ENCODE measurements at places on chromosomes 3 and 15.
A peak's percentile ranks its signal among the peaks of the same experiment; 100 is the strongest.

- no peak for DNase-seq
Observed at GRCh38 chr3:125605756-125606155, 10.5 kb upstream of the OSBPL11 start.

DNA sequence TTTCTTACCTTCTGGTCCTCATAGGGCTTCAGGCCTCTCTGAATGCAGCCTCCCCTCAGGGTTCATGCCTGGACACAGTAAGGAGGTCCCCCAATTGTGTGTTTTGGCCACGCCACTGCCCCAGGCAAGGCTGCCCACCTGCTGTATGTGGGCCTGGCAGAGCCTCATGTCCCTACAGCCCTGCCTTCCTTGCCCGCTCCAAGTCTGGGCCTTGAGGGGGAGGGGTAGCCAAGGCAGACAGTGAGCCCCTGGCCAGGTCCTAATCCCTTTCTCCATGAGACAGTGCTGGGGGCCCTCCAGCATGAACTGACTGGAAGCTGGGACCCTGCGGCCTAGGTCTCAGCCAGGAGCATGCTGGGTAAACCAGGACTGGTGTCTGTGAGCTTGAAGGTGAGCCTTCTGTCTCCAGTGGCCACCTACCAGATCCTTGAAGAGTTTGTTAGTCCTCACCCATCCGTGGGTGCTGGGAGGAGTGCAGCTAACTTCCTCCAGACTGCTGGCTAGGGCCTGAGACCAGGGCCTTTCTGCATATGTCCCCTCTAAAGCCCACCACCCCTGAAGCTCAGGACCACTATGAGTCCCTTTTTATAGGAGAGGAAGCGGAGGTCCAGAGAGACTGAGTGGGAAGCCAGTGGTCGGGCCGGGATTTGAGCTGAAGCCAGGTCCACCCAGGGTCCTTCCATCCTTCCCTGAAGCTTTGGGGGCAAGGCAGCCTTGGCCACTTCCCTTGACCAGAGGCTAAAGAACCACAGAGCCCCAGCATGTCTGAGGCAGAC lies 8.7 kb downstream of the ZBTB47 start:
- DNase-seq, result no peak

- no peak for DNase-seq
Observed at GRCh38 chr3:165070682-165071081, 7.6 kb downstream of the SI start.

DNA sequence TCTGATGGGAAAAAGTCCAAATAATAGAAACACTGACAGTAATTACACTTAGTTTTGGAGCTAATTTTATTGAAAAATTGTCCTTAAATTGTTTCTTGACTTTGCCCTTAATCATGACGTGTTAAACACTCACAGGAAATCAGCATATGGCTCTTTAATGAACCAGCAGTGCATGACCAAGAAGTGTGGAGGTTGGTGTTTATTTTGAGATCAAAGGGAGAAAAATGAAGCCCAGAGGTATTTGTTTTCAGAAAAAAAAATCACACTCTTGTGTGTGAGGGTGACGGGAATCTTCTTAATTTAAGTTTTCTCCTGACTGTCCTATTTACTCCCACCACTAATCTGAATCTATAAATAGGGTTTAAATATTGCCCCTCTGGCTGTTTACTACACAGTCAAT lies 28.8 kb upstream of the SYNM start:
- no peak for DNase-seq

- DNase-seq, result no peak
Observed at GRCh38 chr3:174414902-174415301, 444.2 kb upstream of the NAALADL2 start.

DNA sequence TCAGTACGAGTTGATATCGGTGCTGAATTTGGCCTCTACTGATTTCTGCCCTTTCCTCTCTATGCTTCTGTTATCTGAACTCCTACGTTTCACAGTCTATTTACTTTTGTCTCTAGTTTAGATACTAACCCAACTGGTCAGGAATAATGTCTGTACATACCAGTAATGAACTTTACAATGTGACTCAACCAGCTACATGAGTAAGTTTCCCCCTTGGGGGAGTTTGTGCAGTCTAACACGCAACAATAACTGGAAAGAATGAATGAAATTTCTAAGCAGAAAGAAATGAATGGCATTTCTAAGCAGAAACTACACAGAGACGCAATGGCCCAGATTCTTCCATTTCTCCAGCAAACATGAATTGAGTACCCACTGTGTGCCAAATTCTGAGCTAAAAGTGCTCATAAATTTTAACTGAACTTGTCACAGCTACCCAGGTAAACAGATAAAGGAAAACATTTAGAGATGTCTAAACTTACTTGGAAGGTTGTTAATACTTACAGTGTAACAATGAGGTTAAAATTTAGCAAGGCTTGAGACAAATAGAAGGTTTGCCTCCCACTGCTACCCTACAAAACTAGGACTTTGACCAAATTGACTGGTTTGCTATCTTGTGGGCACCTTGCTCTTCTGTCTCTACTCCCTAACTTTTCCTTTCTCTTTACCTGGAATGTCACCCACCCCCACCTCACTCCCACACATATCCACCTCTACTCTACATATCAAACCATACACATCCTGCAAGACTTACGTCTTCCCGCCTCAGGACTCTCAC lies 11.6 kb downstream of the UPK1B start:
- DNase-seq, result no peak

GRCh38 chr3:121997372-121997771 lies 24.7 kb downstream of the ILDR1 start:
- DNase-seq, result no peak

- DNase-seq, result peak; percentile 13
Observed at GRCh38 chr3:167051421-167051820, 328.7 kb downstream of the ZBBX start.

- DNase-seq, result no peak
Observed at GRCh38 chr3:133570937-133571320, 2.6 kb upstream of the CDV3 start.

- DNase-seq, result peak; percentile 22
Observed at GRCh38 chr3:53159156-53160060, 1.6 kb upstream of the PRKCD start.

GRCh38 chr15:81308260-81308659 lies 15.7 kb downstream of the STARD5 start:
- DNase-seq, result no peak

DNA sequence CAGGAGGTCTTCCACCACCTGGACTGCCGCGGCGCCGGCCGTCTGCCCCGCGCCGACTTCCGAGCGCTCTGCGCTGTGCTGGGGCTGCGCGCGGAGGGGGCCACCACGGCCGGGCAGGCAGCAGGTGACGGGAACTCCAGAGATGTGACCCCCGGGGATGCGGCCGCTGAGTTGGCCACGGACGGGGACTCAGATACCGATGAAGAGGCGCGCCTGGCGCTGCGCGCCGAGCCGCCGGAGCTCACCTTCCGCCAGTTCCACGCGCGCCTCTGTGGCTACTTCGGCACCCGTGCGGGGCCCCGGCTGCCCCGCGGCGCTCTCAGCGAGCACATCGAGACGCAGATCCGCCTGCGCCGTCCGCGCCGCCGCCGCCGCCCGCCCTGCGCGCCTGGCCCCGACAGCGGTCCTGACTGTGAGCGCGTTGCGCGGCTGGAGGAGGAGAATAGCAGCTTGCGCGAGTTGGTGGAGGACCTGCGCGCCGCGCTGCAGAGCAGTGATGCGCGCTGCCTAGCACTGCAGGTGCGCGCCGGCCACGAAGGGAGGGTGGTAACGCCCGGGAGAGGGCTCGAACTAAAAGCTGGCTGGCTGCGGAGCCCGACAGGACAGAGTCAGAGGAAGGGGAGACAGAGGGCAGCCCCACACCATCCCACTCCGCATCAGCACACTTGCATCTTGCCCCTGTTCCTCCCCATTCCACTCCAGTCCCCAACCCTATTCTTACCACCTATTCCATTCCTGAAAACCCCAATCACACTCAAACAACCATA lies 885 bp downstream of the EFCC1 start:
- DNase-seq, result no peak

DNA sequence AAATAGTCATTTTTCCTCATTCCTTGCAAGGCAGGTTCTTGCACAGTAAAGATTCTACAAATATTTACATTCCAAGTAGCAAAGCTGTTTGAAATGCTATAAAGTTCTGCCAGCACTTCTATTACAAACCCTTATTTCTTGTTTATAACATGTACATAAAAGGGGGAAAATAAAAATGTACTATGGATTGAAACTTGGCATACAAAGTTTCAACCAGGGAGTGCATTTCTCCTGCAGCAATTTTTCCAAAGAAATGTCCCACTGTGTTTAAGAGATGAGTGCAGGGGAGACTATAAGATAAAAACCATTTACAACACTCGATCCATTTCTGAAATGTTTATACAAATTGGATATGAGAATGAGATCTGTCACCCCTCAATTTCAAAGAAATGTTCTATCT lies 3.3 kb downstream of the CNTN3 start:
- DNase-seq, result no peak

- no peak for DNase-seq
Observed at GRCh38 chr3:38730281-38730680, 80.8 kb upstream of the SCN5A start.

DNA sequence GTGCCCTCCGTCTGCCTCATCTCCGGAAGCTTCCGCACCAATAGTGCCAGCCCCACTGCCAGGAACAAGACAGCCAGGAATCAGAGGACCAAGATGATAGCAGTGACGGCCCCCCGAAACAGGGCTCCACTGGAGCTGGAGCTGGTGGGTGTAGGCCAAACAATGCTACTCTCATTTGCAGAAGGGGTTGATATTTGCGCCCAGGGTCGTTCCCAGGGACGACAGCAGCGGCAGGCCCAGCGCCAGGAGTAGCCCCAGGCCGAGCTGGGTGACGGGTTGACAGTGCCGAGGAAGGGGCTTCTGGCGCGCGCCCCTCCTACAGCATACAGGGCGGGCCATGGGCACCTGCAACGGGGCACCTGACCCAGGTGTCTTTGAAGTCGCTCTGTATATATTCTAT lies 301.4 kb downstream of the CNTN6 start:
- no peak for DNase-seq

DNA sequence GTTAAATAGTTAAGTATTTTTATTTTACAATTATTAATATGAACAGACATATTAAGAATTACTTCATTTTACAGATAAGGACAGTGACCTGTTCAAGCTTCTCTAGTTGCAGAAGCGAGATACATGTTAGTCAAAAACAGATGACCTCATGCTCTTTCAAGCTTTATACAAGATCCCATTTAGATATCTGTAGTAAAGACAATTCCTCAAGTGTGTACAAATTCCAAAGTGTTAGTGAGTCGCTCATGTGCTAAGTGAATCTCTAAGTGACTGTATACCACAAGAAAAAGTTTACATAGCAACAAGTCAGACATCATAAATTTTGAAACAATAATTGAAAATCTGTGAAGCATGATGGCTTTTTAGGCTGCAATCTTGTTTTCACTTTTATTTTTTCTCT lies 293.8 kb downstream of the ROBO1 start:
- DNase-seq, result no peak

- DNase-seq, result no peak
Observed at GRCh38 chr3:463252-464192, 267.0 kb downstream of the CHL1 start.

GRCh38 chr3:62805580-62806277 lies 69.5 kb downstream of the CADPS start:
- DNase-seq, result no peak

DNA sequence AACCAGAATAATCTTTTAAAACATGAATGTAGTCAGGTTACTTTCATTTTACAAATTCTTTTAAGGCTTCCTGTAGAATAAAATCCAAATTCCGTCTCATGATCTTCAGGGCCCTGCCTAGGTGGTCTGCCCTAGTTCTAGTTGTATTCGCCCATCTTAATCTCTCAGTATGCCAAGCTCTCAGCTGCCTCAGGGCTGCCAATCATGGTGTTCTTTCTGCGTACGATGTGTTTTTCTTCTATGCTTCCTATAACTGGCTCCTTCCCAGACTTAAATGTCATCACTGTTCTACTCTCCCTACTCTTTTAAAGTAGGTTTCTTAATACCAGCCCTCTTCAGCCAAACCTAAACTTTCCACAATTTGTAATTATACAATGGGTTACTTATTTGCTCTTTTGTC lies 107.4 kb downstream of the GREM1 start:
- DNase-seq, result no peak

DNA sequence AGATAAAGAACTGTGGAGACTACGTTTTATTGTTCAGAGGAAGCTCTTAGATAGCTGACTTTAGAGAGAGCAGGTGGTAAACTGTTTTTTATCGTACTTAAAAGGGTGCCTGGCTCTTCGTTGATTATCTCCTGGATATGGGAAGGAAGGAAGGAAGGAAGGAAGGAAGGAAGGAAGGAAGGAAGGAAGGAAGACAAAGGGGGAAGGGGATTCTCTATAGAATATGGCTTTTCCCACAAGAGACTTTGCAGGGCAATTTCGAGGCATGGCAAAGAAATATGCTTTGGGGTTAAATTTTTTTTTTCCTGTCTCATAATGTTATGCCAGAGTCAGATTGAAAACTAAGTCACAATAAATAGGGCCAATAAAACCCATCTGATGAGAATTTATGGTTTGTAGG lies 271.9 kb upstream of the POU1F1 start:
- DNase-seq, result no peak

DNA sequence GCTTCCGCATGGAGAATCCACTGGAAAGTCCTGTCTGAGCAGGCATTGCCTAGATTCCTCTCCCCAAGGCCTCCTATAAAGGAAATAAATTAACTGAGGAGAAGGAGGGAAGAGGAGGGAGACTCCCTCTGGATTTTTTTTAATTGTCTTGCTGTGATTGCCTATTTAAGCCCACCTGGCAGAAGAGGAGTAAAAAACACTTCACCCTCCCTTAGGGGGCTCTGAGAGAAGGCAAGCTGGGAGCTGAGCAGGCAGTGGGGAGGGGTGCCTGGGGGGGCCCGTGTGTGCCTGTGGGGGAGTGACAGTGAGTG lies 109.9 kb downstream of the OXNAD1 start:
- DNase-seq, result no peak

DNA sequence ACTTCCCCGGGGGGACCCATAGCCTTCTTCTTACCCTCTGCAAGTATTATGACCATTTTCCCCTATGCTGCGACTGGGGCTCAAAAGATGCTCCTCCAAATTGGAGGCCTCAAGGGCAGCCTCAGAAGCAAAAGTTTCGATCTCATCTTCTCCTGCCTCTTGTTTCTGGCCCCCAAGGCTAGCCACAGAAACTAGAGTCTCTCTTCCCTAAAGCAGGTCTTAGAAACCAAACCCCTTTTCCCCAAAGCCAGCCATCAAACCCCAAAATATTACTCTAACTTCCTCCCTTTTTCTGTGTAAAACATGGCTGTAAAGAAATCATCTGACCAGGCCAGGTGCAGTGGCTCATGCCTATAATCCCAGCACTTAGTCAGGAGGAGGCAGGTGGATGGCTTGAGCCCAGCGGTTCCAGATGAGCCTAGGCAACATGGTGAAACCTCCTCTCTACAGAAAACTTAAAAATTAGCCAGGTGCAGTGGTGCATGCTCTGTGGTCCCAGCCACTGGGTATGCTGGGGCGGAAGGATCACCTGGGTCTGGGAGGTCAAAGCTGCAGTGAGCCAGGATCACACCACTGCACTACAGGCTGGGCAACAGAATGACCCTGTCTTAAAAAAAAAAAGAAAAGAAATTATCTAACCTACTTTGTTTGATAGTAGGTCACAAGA lies 36.7 kb upstream of the MFGE8 start:
- DNase-seq, result no peak

GRCh38 chr3:33132019-33132360 lies 18.2 kb downstream of the CRTAP start:
- no peak for DNase-seq

Measured in DMS153 (cell line).